ENCODE measurements at places on chromosomes 4 and X.

DNA sequence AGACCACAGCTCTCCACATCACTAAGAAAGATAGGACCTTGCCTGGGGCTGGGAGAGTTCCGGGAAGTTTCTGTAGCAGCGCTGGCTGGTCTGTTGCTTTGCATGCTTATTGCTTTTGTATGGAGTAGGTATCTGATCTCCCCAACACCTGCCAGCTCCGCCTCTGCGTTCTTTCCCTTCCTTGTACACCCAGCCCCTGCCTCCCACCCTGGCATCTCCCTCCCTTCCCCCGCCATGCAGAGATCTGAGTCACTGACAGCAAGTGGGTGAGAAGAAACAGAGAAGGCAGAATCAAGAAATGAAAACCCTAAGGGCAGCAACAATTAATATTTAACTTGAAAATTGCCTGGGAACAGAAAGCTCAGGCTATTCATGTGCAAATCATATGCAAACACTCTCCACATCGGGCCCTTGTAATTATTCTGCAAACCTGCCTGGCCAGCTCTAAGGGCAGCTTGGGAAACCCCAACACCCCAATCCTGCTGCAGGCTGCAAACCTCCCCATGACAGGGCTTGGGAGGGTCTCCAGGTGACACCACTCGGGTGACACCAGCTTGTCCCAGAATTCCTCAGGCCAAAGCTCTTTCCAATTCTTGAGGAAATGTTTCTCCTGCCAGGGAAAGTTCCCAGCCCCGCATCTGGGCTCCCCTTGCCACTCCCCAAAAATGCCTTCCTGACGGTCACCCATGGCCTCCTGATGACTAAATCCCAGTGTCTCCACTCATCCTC, 257.2 kb downstream of the FBXW7 start:
- DNase-seq: no peak

DNA sequence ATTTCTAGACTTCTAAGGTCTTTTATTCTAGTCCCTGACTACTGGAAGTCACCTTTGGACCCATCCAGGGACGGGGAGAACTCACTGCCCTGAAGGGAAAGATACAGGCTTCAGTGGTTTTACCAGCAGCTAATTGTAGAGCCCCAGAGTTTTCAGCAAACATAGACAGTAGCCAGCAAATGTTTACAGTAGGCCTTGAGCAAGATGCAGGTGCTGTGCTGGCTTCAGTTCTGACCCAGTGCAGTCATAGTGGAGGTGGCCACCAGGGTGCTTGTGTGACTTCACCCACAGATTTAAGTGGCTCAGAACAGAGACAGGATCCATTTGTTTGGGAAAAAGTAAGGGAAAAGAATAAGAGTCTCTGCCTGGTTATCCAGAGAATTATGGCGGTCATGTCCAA, 384.4 kb upstream of the AR start:
- no peak for DNase-seq

- DNase-seq: no peak
Observed at GRCh38 chr4:5448221-5448620, 260.1 kb downstream of the EVC2 start.

GRCh38 chrX:13298836-13299235, 21.0 kb downstream of the ATXN3L start:
- DNase-seq: no peak

DNA sequence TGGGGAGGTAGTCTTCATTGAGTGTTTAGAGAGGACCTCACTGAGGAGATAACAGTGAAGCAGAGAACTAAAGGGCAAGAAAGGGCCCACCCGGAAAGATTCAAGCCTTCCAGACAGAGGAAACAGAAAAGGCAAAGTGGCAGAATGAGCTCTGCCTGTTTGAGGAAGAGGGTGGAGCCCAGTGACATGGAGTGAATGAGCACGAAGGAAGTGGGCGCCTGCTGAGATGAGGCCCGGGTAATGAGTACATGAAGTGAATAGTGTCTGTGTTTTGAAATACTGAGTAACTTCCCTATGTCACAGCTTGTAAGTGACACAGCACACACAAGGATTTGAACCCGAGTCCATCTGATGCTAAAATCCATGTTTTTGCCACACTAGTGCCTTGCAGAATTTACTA, 32.5 kb upstream of the TLR2 start:
- peak; percentile 23 for DNase-seq

Data from activated naive CD8-positive, alpha-beta T cell treated with anti-CD3 and anti-CD28 coated beads for 36 hours (primary cell).